Stimulated activated CD8-positive, alpha-beta memory T cell treated with anti-CD3 and anti-CD28 coated beads, Interleukin-15, amount 100 ng/mL, for 48 hours (primary cell): ENCODE measurements at places on chromosomes 12 and 14.

- no peak for DNase-seq
Measured at GRCh38 chr14:65469903-65470302, 57.4 kb downstream of the FUT8 start.

DNA sequence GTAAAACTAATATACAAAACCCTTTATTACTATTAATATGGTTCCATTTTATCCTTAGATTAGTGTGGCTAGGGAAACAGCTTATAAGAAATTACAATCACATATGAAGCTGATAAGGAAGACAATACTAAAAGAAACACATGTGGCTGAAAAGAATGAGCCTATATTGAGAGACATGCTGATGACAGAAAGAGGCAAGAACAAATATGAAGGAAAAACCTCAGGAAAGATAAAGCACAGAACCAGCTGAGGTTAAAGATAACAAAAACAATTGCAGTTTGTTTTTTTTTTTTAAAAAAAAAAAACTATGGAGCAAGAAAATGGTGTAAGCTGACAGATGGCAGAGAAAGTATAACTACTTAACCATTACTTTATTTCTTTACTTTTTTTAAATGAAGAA is 69.2 kb upstream of the OSBPL8 start:
- no peak for DNase-seq

- DNase-seq: no peak
Measured at GRCh38 chr12:116182359-116183063, 95.0 kb downstream of the MED13L start.

DNA sequence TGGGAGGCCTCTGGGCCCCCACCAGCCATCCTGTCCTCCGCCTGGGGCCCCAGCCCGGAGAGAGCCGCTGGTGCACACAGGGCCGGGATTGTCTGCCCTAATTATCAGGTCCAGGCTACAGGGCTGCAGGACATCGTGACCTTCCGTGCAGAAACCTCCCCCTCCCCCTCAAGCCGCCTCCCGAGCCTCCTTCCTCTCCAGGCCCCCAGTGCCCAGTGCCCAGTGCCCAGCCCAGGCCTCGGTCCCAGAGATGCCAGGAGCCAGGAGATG is 729 bp upstream of the GAPDH start:
- no peak for DNase-seq

- DNase-seq: no peak
Measured at GRCh38 chr12:66573605-66574004, 105.3 kb downstream of the GRIP1 start.

- no peak for DNase-seq
Measured at GRCh38 chr14:87705439-87705896, 287.5 kb downstream of the GALC start.

DNA sequence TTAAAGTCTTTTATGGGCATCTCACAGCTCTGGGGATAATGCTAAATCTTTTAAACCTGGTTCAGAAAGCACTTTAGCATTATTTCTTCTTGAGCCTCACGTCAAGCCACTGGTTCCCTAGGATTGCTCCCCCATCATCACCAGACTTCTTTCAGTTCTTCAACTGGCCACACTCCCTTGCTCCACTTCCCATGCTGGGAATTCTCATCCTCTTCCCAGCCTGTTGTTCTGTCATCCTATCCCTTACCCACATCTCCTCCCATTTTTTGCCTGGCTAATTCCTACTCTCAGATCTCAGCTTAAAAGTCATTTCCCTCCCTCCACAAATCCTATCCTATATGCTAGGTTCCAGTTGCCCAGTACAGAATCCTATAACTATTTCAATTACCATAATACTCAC is 14.4 kb downstream of the FERMT2 start:
- no peak for DNase-seq

GRCh38 chr14:51605575-51605974 is 46.1 kb upstream of the FRMD6 start:
- DNase-seq: no peak

DNA sequence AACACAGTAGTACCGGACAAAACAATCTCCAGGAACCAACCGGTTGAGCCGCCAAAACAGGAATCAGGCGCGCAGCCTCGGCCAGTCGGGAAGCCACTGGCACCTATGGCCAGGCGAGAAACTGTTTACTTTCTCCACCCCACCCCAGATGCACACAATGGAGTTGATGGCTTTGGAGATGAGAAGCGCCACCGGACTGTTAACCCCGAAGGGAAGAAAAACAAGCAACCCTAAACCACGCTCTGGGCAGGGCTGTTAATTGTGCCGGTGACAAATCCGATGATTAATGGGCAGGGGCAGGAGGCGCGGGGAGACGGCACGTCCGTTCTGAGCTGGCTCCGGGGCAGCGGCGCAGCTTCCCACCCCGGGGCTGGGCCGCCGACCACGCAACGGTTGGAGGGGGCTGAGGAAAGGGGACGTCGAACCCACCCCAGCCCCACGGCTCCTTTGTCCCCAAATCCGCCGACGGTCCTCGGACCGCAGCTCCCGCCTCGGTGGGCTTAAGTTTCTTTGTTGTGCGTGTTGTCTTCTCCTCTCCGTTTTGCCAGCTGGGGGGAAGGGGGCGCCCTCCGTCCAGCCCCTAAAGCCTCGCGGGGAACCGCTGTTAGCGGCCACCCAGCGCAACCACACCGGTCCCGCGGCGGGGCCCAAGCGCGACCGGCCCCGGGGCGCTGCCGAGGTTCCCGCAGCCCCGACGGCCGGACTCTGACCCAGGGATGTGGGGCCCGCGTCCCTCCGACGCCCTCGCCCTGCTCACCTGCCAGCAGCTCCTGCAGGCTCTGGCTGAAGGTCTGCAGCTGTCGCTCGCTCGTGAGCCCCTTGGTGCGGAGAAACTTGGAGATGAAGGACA is 790 bp downstream of the BTG1 start:
- DNase-seq: peak; percentile 41

DNA sequence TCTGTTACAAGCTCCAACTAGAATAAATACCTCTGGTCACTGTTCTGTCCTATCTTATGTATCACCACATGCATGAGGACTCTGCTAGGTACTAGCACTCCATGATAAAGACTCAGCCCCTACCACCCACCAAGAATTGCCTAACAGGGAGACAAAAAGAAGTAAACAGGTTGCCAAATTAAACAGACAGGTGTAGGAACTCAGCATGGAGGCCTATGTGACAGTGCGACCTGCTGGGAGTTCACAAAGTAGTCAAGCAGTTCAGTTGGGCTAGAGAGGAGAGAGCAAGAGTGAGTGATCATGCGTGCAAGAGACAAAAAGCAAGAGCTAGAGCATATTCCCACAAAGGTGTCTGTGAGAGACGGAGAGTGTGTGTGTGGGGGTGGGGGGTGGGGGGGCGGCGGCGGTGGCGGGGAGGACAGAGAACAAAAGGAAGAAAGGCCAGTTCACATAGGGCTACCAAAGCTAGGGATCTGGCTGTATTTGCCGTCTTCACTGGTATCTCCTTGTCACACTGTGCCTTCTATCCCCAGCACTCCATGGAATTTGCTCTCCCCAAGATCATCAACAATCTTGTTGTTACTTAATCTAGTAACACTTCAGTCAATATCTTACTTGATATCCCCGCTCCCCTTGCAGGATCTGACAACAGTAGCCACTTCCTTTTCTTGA is 81.2 kb downstream of the SPPL3 start:
- DNase-seq: no peak

GRCh38 chr14:38187528-38187927 is 20.2 kb upstream of the SSTR1 start:
- DNase-seq: no peak

GRCh38 chr12:131618303-131618658 is 92.6 kb upstream of the SFSWAP start:
- DNase-seq: no peak

GRCh38 chr12:39606712-39607423 is 12.7 kb downstream of the ABCD2 start:
- no peak for DNase-seq

DNA sequence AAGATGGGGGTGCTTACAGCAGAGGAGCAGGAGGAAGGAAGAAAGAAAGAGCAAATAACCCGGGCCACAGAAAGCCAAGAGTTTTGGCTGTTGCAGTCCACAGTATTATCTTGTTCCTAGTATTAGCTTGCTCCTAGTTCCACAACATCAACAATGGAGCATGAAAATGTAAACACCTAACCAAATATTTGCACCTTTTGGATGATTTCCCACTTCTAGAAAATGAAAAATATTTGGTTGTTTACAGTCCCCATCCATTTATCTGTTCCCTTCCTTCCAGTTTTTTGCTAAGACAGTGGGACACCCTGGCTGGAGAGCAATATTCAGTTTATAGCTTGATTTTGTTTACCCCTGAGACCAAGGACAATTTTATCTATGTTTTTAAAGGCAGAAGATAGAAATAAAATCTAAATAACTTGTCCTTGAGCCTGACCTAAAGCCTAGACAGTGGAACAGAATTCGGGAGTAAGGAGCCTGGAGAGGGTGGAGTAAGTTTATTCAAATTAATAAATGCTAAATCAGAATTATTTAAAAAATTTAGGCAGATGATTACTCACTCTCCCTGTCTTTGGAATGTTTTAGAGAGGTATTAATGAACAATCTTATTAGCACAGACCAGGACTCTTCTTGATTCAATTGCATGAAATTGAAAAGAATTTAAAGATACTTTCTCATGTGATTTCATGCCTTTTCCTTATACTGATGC is 51.6 kb downstream of the RESF1 start:
- DNase-seq: no peak

DNA sequence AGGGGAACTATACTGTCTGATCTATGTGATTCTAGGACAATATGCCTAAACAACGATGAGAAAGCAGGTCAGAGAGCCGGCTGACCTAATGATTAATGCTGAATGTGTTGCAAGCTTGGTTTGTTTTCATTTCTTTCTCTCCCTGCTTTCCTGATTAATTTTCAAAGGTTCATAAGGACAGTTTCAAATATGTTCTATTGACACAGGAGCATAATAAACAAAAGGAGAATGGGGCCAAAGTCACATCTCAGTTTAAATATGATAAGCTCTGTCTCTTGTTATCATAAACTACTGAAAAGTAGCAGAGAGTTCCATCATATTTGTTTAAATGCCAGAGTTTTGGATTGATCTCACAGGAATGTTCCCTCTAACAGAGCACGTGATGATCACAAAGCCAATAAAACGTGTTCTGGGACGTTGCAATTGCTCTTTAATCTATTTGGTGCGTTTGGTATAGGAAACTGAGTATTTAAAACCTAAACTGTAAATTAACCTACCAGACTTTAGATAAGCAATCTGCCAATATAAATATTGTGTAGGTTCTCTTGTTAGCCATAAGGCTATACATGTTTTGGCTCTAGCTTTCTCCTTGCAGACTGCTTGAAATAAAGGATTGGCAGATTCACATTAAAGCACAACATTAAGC is 3.7 kb upstream of the HSD17B6 start:
- DNase-seq: no peak

GRCh38 chr14:28879573-28879996 is 113.0 kb downstream of the FOXG1 start:
- DNase-seq: no peak

- DNase-seq: no peak
Measured at GRCh38 chr14:93765155-93765554, 23.1 kb downstream of the PRIMA1 start.

DNA sequence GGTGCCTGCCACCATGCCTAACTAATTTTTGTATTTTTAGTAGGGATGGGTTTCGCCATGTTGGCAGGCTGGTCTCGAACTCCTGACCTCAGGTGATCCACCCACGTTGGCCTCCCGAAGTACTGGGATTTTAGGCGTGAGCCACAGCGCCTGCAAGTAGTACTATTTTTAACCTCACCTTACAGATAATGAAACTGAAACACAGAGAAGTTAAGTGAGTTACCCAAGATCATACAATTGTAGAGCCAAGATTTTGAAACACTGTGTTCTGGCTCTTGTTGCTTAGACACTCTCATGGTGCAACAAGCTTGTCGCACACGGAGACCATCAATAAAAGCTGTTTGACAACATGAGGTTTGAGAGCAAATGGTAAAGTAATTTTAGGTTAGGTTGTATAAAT is 159.1 kb upstream of the LMNTD1 start:
- no peak for DNase-seq

GRCh38 chr14:23365732-23366425 is 907 bp upstream of the EFS start:
- no peak for DNase-seq

- no peak for DNase-seq
Measured at GRCh38 chr14:45810152-45810872, 557.3 kb upstream of the MIS18BP1 start.

DNA sequence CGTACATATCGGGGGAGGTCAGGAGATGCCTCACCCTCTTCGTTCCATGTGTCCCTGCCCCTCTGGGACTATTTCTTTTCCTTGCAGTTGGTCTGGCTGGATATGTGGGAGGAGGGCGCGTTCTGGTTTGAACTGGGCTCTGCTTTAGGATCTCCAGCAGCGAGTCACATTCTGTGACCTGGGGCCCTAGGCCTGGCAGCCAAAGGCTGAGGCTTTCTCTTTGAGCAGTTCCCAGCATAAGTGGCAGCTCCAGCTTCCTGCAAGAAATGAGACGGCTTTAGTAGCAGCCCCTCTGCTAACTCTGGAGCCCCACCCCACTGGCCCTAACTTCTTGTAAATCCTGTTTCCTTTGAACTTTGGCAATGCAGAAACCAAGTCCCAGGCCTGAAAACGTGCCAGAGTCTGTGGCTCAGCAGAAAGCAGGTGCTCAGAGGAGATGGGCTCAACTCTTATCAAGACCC is 274.8 kb downstream of the DPF3 start:
- no peak for DNase-seq

DNA sequence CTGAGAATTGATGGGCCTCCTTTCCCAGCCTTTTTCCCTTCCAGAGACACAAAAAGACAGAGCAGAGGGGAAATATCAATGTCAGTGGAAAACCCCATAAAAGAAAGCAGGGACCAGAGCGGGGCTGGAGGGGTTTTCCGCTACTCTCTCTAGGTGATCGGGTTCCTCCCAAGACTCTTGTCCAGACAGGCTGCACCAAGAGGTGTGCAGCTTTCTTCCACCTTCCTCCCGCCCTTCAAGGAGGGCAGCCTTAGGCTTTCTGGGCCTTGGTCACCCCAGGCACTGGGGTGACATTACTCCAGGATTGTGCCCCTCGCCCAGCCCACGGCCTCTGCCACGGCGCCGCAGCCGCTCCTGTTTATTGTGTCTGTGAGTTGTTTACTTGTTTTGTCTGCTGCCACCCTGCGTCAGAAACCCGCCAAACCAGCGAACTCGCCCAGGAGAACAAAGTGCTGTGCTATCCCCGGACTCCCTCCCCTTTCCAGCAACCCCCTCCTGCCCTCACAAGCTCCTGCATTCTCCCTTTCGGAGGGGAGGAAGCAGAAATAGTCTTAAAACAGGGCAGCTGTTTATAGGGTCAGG is 6.7 kb upstream of the HOXC6 start:
- DNase-seq: no peak

- DNase-seq: peak; percentile 41
Measured at GRCh38 chr12:46523863-46524770, 151.5 kb upstream of the SLC38A2 start.

- DNase-seq: no peak
Measured at GRCh38 chr12:126936181-126936851, 1330.7 kb upstream of the TMEM132C start.
